GM18507 (cell line): ENCODE measurements at places on chromosomes 3 and 15.

GRCh38 chr3:48835650-48836366, 11.9 kb downstream of the PRKAR2A start:
- DNase-seq: no peak

DNA sequence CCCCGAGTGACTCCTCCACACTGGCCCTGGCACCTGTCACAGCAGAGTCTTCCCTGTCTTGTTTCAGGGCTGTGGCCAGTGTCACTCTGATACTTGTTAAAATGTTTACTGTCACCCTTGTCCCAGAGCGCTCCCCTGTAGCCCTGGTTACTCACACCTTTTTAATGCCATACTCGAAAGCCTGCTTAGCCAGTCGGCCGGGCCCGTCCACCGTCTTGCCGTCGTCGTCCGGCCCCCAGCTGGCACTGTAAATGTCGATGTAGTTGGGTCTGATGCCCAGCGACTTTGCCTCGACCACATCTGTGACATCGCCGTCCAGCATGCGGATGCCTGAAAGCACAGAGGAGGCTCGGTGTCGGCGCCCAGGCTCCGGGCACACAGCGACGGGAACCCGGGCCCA, 91.3 kb downstream of the PCSK6 start:
- no peak for DNase-seq

- DNase-seq: no peak
These were observed 104.0 kb downstream of the CYP19A1 start for GRCh38 chr15:51234176-51234927.

DNA sequence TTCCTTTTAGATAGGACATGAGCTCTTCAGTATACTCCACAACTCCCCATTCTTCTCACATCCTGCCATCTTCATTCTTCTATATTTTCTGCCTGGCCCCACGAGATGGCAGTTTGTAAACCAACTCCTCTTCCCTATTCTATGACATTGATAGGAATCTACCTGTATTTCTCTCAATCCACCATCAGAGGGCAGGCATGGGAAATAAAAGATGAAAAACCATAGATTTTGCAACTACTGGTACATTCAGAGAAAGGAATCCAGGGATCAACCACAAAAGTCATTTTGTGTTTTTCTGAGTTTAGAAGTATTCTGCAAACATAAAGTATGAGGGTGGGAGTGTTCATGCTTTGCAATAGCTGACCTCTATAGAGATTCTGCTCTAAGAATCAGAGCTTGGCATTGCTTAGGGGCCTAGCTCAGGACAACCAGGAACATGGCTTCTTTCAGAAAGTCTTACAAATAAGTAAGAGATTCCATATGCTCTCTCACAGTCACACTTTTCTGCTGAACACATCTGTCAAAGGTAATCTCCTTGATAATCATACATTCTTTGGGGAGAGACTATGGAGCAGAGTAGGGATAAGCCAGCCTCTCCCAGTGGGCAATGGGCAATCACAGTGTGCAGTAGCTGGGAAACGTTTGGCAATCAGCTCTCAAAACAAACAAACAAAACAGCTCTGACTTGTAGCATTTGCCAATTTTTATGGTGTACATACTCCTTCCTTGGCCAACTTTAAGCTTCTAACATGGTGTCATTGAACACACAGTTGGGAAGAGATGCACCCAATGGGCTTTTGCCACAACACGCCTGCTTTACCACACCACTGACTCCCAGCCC, 43.1 kb upstream of the SLC25A36 start:
- peak; percentile 8 for DNase-seq

- no peak for DNase-seq
These were observed 19.9 kb downstream of the RARB start for GRCh38 chr3:25447925-25448324.

DNA sequence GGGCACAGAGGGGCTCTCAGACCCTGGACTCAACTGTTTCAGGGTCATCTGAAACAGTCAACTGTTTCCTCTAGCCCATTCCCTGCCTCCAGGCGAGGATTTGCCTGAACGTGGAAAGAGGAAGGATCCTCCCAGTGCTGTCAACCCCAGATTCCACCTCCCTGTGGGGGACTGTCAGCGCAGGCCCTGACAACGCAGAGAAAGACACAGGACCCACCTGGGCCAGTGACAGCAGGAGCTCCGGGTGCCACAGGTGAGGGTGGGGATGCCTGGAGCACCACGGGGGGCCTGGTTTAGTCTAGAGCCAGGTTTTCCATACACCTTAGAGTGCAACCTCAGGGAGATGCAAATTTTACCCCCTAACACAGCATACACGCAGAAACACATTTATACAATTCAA, 19.5 kb upstream of the LAMP3 start:
- no peak for DNase-seq

- no peak for DNase-seq
These were observed 273.1 kb downstream of the FOXP1 start for GRCh38 chr3:71310359-71310979.
